Activated gamma-delta T cell treated with Interleukin-2 at 50 U/mL for 16 hours (primary cell): ENCODE measurements at places on chromosomes 12 and 14.

GRCh38 chr14:55850825-55851241 is 267.4 kb upstream of the PELI2 start:
- no peak for DNase-seq

DNA sequence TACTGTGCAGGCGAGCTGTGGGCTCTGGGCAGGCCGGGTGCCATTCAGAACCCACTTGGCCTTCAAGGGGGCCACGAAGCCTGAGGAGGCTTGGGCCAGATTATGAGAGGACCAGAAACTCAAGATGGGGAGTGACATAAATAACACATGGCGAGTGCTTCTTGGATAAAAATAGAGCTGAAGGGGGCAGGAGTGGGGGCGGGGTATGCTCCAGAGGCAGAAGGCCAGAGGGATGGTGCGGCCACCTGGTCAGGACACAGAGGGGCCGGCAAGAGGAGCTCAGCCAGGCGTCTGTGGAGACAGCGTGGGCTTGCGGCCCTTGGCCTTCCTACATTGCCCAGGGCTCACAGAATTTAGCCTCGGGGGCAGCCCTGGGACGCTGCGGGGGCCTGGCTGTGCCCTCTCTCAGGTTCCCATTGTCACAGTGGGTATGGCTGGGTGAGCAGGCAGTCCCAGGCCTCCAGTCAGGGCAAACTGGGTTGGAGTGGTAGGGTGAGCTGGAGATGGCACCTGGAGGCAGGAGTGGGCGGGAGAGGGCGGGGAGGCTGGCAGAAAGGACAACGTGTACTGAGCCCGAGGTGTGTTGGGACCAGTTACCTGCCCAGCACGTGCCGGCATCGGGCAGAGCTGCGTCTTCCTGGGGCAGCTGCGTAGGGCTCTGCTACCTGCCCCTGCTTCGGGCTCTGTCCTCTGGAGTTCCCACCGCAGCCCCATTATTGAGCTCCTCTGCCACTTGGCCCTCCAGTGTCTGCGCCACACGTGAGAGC is 7.4 kb upstream of the SLC25A29 start:
- no peak for DNase-seq

- DNase-seq: no peak
Measured at GRCh38 chr14:98099527-98099926, 1172.5 kb downstream of the BCL11B start.

DNA sequence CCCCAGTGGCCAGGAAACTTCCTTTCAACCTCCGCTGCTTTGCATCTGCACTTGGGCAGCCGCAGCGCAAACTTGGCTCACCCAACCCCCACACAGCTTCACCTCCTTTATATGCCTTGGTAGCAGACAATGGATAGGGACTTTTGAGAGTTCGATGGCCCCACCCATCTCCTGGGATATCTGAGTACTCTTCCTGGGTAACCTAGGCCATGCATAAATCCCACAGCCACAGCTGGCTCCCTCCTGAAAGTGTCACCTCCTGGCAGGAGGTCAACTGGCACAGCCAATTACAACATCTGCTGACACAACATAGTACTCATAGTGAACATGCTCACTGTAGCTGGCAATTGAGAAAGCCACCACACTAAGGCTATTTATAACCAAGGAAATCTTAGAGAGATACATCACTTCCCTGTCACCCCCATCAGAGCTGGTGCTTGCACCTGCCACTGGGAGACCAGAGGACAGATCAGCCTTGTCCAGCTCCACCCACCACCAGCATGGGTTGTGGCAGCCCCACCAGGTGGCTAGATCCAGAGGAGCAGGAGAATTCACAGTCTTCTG is 410.0 kb downstream of the SYT1 start:
- no peak for DNase-seq

- DNase-seq: no peak
Measured at GRCh38 chr14:59474172-59474571, 9.0 kb upstream of the GPR135 start.

DNA sequence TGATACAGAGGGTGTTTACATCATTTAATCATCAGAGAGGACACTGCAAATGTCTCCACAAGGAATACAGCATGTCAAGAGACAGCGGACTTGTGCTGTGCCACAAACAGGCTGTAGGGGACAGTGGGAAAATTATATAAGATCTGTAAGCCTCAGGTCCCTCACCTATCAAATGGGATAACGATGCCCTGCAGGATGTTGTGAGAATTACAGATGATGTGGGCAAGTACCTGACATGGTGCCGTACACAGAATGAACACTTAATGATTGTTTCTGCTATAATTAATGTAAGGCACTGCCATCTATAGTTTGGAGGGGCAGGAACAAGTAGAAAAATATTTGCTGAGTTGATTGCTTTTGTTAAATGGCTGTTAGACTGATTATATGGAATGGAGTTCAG is 81.9 kb upstream of the GTF2A1 start:
- DNase-seq: no peak

GRCh38 chr14:71566276-71566675 is 366.0 kb upstream of the RGS6 start:
- DNase-seq: no peak

- DNase-seq: no peak
Measured at GRCh38 chr12:18808221-18808620, 70.3 kb downstream of the CAPZA3 start.

- no peak for DNase-seq
Measured at GRCh38 chr14:99821519-99822508, 28.6 kb downstream of the EML1 start.

- peak; percentile 17 for DNase-seq
Measured at GRCh38 chr14:68780358-68781160, 12.3 kb downstream of the ZFP36L1 start.

DNA sequence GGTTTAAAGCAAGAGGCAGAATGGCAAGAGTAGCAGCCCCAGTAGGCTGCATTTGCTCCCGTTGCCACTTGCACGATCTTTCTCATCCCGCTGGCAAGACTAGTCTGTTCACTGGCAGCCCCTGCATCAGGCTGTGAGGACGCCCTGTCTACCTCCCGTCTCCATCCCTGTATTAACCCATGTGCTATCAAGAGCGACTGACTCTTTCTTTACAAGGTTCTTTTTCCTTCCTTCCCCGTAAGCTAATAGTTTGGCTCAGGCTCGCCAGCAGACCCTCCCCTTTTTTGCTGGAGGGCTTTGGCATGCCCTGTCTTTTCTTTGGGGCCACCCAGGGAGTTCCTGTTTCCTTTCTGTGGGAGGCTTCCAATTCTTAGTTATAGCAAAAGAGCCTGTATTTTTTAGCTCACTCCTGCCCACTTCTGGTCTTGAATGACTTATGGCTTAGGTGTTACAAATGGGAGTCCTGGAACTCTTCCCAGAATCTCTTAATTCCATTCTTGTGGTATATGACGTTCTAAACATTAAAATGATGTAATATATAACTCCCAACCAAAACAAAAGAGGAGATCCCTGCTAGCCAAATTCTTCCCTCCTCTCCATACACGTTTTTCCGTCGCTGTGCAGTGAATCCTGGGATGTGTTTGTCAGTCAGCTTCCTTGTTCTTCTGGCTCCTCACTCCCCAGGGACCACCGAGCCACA is 149.0 kb downstream of the PRKCH start:
- DNase-seq: no peak

- no peak for DNase-seq
Measured at GRCh38 chr14:60090864-60091519, 731 bp upstream of the PCNX4 start.

DNA sequence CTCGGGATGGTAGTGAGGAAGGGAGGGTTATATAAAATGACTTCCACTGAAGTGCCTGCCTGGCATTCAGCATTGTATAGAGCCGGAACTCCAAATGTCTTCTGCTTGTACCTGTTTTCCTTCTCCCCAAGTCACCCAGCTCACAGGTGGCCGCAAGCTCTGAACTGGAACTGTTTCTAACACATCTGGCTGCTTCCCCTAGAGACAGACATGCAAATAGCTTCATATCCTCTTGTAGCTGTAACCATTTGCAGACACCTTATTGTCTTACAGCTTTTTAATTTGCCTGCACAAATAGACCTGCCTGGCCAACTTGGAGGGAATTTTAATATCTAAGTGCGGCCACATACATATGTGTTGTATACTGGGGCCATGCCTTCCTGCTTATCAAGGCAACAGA is 126.0 kb downstream of the CHST11 start:
- no peak for DNase-seq

DNA sequence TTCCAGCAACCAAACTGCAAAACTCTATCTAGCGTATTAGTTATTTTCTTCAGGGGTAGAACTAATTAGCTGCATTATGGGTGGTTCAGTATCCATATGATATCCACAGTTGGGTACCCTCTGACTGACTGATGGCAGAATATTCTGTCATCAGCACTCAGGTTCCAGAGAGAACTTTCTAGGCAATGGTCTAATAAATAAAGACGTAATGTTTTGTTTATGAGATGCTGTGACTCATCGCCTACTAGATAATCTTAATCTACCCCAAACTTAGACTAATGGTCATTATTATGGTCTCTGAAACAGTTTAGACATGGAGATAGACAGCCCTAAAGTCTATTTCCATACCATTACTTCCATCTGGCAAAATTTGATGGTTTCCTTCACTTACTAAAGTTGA is 220.1 kb downstream of the MED13L start:
- DNase-seq: no peak

GRCh38 chr12:54032086-54032619 is 697 bp upstream of the HOXC5 start:
- DNase-seq: no peak

GRCh38 chr12:118541934-118542333 is 165.6 kb downstream of the SUDS3 start:
- no peak for DNase-seq

- no peak for DNase-seq
Measured at GRCh38 chr12:79764641-79765040, 73.9 kb upstream of the PAWR start.

DNA sequence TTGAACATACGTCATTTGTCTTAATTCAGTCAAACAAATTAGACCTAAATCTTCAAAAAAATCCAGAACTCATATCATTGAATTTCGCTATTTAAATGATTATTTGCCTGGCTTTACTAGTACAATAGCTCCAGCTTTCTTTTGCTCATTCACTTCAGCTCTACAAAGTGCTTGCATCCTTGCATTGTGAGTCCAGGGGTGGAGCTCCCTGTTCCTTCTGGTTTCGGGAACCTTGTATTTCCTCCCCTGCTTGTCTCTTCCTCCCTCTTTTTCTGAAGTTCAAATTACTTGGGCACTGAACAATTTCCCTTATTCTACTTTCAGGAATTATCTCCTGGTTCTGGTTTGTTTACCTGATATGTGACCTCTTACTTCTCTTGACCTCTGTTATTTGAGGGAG is 58.1 kb upstream of the KITLG start:
- DNase-seq: no peak

DNA sequence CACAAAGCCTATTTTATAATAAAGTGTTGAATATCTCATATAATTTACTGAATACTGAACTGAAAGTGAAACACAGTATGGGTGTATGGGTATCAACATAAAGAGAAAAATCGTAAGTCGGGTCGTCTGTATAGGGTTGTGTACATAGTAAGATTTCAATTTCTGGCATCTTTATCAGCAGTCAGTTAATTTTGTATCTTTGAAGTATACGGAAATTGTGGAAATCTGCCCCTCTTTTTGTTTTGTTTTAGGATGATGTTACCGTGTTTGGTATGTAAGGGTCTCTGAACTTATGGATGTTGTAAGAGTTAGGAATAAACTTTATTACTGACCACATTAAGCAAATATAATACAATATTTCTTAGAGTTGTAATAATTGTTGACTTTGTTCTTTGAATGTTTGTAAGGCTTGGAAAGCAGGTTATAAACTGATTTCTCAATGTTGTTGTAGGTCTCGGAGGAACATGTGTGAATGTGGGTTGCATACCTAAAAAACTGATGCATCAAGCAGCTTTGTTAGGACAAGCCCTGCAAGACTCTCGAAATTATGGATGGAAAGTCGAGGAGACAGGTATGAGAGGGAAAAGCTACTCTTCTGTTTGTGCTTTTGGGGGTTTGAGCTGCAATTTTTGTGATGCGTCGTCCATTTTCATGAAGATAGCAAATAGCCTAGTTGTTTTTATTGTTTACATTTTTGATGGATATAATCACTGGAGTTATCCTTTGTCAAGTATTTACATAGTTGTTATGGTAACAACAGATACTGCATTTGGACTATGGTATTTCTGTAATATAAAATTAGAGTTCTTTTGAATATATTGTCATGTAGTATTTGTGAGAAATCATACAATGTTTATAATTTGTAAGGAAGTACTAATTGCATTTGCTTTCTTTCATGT is 12.0 kb downstream of the EID3 start:
- no peak for DNase-seq

GRCh38 chr14:92747701-92748258 is 647 bp downstream of the LGMN start:
- no peak for DNase-seq

- no peak for DNase-seq
Measured at GRCh38 chr12:122955156-122955555, 11.1 kb downstream of the ABCB9 start.

DNA sequence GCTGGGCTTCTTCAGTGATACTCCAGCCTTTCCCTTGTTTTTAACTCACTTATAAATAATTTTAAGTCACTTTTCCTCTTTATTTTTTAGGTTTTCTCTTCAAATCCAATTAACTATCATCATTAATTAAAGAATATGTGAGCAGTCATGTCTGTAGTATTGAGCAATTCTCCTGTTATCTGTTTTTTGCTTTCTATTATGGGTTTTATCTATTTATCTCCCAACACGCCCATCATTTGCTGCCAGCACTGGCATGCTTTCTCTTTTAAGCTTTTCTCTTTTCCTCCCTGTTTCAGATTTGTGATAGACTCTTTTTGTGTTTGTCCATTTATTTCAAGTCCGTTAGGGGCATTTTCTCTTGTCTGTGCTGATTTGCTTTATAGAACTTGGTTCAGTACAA is 72.3 kb downstream of the CRADD start:
- DNase-seq: no peak

DNA sequence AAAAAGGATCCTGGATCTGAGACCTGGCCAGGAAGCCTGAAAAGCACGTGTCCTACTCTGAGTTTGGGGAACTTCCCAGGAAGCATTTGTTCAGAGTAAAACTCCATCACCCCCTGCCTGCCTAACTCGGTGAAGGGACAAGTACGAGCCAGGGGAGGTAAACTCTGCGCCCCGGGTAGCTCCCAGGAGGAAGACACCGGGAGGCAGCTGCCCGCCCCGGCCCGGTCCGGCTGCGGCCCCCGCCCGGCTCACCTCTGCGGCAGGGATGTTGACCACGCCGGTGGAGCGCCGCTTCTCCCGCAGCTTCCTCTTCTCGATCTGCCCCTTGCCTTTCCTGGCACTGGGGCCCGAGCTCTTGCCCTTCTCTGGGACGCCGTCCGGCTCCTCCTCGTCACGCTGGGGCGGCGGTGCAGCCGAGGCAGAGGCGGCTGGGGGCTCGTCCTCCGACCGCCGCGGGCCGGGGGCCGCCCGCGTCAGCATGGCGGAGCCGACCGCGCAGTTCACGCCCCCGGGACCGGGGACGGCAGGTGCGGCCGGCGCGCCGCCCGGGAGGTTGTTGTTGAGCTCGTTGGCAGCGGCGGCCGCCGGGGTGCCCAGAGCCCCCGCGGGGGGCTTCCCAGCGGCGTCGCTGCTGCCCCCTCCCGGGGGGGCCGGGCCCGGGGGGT is 1.2 kb downstream of the PAWR start:
- no peak for DNase-seq

DNA sequence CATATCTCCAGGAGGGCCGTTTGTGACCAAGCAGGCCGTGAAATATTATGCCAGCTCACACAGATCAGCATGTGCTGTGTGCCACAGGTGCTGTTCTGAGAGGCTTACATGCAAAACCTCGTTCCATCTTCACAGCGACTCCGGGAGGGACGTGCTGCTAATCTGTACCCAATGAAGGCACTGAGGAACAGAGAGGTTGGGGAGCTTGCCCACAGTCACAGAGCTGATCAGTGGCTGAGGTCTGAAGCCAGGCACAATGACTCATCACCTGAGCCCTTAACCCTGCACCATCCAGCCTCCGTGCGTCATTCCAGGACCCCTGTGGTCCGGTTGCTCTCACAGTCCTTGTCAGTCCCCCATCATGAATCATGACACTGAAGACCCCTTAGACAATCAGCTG is 66.7 kb downstream of the SLC6A12 start:
- no peak for DNase-seq
